T-helper 1 cell (primary cell): ENCODE measurements at places on chromosomes 3 and 15.

DNA sequence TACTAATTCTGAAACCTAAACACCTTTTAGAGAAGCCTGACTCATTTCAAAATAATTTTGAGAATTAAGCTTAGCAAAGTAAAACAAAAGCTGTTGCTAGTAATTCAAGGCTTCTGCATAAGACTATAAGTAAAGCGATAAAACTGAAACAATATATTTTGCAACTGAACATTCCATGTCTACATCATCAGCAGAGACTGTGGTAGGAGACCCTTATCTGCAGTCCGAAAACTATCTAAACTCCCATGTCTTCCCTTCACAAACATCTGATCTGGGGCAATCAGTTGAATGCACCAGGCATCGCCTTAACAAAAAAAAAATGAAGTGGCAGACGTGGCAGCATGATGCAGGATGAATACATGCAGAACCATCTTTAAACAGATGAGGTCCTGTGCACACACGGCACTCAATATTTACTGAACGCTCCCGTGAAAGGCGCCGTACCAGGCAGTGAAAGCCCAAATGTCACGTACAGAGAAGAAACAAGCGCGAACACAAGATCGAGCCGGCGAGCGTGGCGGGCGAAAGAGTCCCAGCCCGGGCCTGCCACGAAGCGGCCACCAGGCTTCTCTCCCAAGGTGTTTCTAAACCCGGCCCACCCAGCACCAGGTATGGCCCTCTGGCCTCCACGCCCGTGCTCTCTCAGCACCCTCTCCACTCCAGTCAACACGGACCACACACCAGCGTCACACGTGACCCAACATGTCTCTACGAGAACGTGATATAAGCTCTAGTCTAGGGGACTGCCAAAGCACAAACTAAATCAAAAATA is 63.0 kb downstream of the CHSY1 start:
- no peak for DNase-seq

- DNase-seq, result peak; percentile 67
Measured at GRCh38 chr15:31325595-31326155, 960 bp upstream of the KLF13 start.

DNA sequence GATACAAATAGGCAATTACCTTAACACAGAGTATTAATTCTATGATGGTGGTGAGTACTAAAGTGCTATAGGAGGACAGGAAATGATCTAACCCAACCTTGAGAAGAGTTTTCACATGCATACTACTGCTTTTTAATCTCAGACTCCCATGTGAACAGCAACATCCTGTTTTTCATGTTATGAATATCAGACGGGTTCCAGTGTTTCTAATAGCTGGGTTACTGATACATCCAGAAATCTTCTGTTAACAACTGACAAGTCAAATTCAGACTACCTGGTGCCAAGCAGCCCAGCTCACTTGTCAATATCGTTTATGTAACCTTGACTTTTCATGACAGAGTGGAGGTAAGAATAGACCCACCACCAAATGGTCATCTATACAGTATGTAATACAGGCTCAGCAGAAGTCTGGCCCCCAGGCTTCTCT is 220.2 kb upstream of the COL8A1 start:
- DNase-seq, result no peak

DNA sequence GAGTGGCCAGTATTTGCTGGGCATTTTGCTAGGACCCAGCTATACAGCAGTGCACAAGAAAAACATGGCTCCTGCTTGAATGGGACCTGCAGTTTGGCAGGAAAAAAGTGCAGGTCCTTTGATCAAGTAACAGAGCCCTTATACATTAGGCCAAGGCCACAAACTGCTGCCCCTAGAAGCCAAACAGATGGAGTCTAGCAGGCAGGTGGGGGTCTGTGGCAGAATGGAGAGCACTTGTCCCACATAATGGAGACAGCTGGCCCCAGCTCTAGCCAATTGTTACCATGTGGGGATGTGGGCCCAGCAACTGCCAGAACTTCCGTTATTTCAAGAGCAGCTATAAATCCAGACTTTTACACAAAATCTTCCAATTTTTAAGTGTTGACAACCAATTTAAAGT is 79.3 kb downstream of the SHQ1 start:
- no peak for DNase-seq

GRCh38 chr3:73490453-73491286 is 134.1 kb downstream of the PDZRN3 start:
- DNase-seq, result no peak

DNA sequence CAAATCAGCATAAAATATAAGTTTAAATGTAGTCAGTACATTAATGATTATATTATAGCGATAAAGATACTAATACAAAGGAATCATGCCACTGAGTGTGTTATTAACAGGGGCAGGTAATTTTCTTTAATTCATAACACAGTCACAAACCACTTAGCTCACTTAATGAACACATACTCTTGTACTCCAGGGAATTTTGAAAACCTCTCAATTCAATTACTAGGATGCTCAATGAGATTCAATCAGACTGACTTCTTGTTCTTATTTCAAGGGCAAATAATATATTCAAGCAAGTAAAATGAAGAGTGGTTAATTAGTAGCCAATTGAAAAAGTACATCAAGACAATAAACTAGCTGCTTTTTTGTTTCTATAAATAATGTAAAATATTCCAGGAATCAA is 5.8 kb upstream of the SUCNR1 start:
- no peak for DNase-seq

GRCh38 chr3:133301731-133302130 is 98.1 kb upstream of the BFSP2 start:
- no peak for DNase-seq

DNA sequence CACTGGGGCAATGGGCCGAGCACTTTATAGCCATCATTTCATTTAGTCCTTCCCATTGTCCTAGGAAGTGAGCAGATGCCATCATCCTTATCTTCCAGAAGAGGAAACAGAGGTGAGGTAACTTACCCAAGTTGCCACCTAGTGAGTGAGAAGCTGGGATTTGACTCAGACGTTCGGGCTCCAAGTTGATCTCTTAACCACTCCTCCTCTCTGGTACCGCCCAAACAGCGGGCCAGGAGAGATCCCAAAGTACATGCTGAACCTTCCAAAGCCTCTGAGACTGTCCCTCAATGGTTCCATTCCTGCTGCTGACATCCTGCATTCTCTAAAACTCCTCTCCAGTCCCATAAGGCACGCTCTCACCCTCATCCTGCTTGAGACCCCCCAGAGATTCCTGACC is 56.2 kb downstream of the EXOG start:
- DNase-seq, result no peak

DNA sequence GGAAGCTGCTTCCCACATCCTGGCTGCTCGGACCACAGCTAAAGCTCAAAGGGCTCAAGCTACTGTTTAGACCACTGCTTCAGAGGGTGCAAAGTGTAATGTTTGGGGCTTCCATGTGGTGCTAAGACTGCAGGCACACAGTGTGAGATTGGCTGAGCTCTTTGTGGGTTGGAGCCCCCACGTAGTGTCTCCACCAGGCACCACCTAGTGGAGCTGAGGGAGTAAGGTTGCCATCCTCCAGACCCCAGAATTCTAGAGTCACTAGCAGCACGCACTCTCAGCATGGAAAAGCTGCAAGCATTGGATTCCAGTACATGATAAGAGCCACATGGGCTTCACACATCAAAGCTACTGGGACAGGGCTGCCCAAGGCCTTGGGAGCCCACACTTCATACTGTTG is 9.3 kb downstream of the MKRN3 start:
- DNase-seq, result no peak

DNA sequence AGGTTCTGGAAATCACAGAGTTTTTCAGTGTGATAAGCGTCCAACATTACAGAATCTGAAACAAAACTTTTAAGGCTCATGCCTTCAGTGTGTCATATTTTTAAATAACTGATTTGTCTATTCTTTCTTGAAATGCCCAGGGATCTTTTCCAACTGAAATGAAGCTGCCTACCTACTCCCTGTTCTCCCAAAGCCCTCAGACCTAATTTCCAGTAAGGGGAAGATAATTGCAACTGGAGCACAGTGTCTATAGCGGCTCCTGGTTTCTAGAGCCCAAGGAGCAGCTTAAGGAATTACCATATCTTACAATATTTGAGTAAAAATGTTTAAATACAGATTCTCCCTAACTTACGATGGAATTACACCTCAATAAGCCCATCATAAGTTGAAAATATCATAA is 33.0 kb downstream of the LRRC2 start:
- DNase-seq, result no peak

DNA sequence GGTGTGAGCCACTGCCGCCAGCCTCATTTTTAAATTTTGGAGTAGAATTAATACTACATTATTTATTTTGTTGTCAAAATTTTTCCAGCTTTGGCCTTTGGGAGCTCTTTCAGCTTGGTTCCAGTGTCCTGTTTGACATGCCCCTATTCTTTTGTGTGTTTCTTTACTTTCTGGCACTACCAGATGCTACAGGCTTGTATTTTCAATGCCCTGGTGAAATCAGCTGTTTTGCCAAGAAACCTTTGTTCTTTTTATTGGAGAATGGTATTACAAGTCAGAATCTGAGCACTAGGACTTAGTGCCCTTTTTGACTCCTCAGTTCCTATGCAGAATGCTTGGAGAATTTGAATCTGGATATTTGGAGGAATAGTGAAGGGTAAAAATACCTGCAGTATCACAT is 26.6 kb downstream of the RNF111 start:
- DNase-seq, result no peak

- peak; percentile 47 for DNase-seq
Measured at GRCh38 chr3:58116161-58116955, 94.4 kb downstream of the DNASE1L3 start.

DNA sequence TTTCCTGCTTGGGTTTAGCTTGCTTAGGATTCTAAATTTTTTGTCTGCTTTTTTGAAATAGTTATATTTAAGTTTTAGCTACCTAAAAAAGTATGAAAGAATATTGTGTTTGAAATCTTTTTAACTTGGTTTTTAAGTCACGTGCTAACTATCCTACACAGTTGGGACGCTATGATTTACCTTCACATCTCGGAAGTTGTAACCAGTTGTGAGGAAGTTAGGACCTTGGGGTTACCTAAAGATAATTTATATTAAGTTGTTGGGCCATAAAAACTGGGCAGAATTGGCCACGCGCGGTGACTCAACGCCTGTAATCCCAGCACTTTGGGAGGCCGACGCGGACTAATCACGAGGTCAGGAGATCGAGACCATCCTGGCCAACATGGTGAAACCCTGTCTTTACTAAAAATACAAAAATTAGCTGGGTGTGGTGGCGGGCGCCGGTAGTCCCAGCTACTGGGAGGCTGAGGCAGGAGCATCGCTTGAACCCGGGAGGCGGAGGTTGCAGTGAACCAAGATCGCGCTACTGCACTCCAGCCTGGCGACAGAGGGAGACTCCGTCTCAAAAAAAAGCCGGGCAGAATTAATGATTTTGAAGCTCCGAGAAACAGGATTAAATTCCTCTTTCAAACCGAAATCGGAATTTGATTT is 1.0 kb downstream of the ZFAND6 start:
- no peak for DNase-seq

GRCh38 chr3:52529376-52530333 is 4.0 kb downstream of the NT5DC2 start:
- DNase-seq, result no peak

DNA sequence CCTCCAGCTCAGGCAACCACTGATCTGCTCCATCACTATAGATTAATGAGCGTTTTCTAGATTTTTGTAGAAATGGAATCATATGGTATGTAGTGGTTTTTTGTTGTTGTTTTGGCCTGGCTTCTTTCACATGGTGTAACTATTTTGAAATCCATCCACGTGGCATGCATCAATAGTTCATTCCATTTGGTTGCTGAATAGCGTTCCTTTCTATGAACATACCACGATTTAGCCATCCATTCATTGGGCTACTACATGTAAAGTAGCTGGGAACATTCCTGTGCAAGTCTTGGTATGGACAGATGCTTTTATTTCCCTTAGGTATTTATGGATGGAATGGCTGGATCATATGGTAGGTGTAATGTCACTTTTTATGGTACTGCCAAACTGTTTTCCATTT is 10.7 kb upstream of the CHSY1 start:
- DNase-seq, result no peak

DNA sequence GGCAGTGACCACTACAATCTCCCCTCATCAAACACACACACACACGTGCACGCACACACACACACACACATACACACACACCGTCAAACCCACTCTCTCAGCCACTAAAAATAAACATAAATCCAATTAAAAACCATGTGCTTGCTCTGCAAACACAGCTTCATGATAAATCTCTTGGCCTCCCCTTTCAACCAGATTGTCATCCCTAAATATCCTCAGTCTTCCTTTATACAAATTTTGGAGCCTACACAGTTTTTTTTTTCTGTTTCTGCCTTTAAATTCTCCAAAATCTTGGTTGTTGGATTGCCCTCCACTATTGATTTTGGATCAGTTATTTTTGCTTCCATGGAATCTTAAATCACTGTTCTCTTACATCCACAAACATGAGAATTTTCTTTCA is 245.6 kb downstream of the SATB1 start:
- no peak for DNase-seq

- DNase-seq, result no peak
Measured at GRCh38 chr3:36302158-36302509, 78.2 kb upstream of the STAC start.

DNA sequence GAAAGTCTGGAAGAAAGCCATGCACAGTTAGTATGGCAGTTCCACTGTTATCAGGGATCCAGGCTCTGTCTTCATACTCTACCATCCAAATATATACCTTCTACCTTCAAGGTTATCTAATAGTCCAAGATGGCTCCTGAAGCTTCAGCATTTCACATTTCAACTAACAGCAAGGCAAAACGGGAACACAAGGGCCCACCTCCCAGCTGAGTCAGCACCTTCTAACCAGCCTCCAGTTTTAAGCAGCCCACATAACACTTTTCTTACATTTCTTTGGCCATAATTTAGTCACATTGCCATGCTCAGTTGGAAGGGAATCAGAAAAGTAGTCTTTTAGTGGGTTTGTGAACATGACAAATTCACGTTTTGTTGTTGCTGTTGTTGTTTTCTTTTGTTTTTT is 15.4 kb upstream of the MSL2 start:
- no peak for DNase-seq
